ENCODE measurements at places on chromosomes 4 and X. TPM values are rescaled to one million over a fixed set of nuclear protein-coding genes. Genes with fewer than 3 reads are reported as not detected.
A peak's percentile ranks its signal among the peaks of the same experiment; 100 is the strongest.

DMRTC1B gene
- not detected for total RNA-seq

IL13RA1 gene
- 47.9 TPM for total RNA-seq

HSFX3 gene
- total RNA-seq = not detected

DNA sequence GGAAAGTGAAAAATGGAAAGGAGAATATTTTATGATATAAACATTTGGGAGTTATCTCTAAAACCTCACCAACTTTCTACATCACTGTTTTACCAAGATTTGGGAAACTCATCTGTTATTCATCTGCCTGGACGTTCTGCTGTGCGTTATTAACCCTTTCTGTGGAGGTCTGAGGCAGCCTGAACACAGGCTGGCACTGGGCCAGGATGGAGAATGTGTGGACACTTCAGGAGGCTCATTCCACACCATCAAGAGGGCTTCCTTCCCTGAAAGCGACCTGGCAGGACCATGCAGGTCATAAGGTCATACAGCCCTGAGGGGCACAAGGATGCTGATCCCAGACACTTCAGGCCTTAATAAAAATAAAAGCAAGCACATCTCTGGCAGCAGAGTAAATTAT is 31.2 kb upstream of the TMEM184C start:
- DNase-seq = no peak

GRCh38 chrX:134543288-134543687 is 83.3 kb downstream of the HPRT1 start:
- DNase-seq = peak; percentile 33

GRCh38 chrX:150547375-150548115 is 20.9 kb upstream of the MTM1 start:
- peak; percentile 29 for DNase-seq

DNA sequence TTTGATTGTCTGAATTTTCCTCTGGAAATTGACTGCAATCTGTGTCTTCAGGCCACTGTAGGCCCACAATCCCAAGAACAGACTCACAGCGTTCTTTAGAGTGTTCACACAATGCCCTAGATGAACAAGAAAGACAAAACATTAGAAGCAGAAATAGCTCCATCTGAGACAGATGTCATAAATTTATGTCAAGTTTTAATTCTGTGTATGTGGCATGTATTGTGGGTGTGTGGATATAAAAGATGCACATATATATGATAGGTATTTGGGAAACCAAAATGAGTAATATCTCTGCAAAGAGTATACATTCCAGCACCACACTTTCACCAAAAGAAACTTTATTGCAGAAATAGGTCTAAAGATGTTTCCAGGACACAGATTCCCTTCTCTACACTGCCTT is 176.1 kb downstream of the CORIN start:
- DNase-seq = no peak

NAA11 gene
- not detected for total RNA-seq
